ENCODE measurements at places on chromosomes 16 and 17.

DNA sequence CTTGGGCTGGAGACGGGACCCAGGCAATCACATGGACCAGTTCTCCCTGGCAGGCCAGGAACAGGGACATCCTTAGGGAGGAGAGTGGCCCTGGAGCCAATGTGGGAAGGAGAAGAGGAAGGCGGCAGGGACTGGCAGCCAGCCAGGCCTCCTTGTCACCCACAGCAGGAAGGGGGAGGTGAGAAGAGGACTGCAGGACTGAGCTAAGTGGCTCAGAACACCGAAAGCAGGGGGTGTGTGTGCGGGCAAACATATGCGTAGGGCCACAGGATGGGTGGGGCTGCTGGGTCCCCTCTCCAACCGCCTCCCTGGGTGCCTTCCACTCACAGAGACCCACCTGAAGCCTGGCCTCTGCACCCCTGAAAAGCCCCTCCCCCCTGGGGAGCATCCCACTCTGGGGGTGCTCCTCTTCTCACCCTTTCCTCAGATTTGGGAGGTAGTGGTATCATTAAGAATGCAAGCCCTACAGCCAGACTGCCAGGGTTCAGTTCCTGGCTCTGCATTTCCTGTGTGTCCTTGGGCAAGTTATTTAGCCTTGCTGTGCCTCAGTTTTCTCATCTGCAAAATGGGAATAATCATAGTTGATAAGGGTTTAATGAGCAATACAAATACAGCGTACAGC is 8.1 kb downstream of the PNMT start:
- H3K27ac ChIP-seq, result peak overlapping the region; percentile 32
- peak; percentile 65 for DNase-seq
- H3K36me3 ChIP-seq, result no peaks in the 10 kb centered on the region
- no peaks in the 10 kb centered on the region for H3K27me3 ChIP-seq
- no peak overlapping the region for H3K4me3 ChIP-seq
- H3K4me1 ChIP-seq, result peaks cover 65% of the 10 kb centered on the region

GRCh38 chr17:40139566-40140058 is 725 bp upstream of the CASC3 start:
- DNase-seq, result no peak
- peak overlapping the region; percentile 82 for H3K4me3 ChIP-seq
- peaks cover 26% of the 10 kb centered on the region for H3K4me1 ChIP-seq
- H3K27me3 ChIP-seq, result no peaks in the 10 kb centered on the region

DNA sequence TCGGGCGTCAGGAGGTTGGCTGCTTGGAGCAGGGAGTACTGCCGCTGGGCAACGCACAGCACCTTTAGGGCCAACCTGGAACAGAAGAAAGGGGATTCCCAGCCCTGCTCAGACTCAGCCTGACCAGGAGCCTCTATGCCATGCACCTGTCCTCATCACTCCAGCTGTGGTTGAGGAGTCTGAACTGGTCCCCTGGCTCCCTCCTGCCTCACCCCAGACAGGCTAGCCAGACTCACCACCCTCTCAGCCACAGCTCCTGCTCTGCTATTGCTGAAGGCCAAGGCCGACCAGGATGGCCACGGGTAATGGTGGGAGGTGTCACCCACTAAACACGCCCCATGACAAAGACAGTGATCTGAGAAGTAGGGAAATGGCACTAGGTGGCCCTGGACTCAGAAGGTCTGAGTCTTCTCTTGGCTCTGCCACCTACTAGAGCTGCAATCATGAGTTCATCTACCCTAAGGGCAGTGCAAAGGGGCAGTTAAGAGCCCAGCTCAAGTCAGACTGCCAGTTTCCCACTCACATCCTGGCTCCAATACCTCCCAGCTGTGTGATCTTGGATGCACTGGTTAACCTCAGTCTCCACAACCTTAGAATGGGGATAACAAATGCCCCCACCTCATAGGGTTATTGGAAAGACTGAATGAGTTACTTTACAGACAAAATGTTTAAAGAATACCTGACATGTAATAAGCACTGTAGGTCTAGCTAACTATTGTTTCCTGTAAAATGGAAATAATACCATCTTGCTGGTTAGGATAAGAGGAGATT is 13.8 kb upstream of the GFAP start:
- H3K27me3 ChIP-seq, result no peaks in the 10 kb centered on the region
- no peak overlapping the region for H3K4me3 ChIP-seq
- H3K27ac ChIP-seq, result no peak overlapping the region
- H3K4me1 ChIP-seq, result no peaks in the 10 kb centered on the region
- no peaks in the 10 kb centered on the region for H3K36me3 ChIP-seq

DNA sequence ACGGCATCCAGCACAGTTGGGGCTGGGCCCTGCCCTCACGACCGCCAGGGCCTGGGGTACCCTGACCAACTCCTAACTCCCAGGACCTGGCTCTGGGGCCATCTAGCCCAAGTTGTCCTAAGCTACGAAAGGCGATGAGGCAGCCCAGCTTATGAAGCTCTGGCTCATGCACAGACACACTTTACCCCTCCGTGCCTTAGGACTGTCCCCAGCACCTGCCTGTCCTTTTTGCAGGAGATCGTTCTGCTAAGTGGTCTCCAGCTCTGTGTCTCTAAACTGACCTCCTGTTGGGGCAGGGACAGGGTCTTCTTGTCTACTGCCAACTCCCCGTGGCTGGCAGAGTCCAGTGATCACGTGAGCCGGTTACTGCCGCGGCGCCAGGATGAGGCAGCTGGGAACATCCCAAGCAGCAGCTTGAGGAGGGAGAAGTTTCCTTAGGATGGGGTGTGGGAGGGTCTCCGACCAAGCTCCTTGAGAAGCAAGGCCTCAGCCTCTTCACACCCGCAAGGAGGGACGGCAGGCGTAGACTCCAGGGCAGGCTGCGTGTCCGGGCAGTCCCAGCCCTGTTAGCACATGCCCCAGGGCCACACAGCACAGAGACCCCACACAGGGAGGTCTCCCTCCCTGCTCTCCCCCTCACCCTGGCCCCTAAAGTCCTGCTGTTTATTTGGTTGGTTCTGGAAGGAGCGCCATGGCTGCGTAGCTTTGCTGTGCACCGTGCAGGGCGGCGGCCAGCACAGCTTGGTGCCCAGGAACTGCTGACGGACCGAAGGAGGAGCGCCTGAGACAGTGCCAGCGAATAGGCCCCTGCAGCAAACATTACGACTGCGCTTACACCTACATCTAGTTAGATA is 16.4 kb upstream of the METRNL start:
- no peaks in the 10 kb centered on the region for H3K27me3 ChIP-seq
- H3K4me3 ChIP-seq, result no peak overlapping the region
- DNase-seq, result no peak

DNA sequence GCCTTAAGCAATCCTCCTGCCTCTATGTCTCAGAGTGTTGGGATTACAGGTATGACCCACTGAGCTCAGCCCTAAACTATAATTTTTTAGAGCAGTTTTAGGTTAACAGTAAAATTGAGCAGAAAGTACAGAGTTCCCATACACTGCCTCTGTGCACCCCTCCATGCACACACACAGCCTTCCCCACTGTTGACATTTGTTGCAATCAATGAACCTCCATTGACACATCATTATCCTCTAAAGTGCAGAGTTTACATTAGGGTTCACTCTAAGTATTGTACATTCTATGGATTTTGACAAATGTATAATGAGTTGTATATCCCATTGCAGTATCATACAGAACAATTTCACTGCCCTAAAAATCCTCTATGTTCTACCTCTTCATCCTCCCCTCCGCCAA is 35.0 kb downstream of the NGFR start:
- H3K4me3 ChIP-seq, result no peak overlapping the region
- no peak overlapping the region for H3K27ac ChIP-seq
- no peak for DNase-seq
- H3K36me3 ChIP-seq, result no peaks in the 10 kb centered on the region
- no peaks in the 10 kb centered on the region for H3K27me3 ChIP-seq
